ENCODE measurements at places on chromosomes 1 and 21.

- DNase-seq = no peak
These were observed 5.9 kb upstream of the PTPRF start for GRCh38 chr1:43524804-43525203.

GRCh38 chr1:1841575-1841995 is 49.3 kb downstream of the GNB1 start:
- DNase-seq = no peak

GRCh38 chr1:118032883-118033282 is 103.3 kb downstream of the WDR3 start:
- no peak for DNase-seq

- no peak for DNase-seq
These were observed 348.7 kb downstream of the RPS6KC1 start for GRCh38 chr1:213399695-213400094.

- peak; percentile 76 for DNase-seq
These were observed 9.0 kb upstream of the FAM131C start for GRCh38 chr1:16082283-16083038.

GRCh38 chr21:38139380-38140168 is 117.2 kb upstream of the KCNJ15 start:
- no peak for DNase-seq

GRCh38 chr1:182392050-182393028 is 749 bp upstream of the GLUL start:
- peak; percentile 78 for DNase-seq

GRCh38 chr1:221839782-221840395 is 98.0 kb upstream of the DUSP10 start:
- no peak for DNase-seq

DNA sequence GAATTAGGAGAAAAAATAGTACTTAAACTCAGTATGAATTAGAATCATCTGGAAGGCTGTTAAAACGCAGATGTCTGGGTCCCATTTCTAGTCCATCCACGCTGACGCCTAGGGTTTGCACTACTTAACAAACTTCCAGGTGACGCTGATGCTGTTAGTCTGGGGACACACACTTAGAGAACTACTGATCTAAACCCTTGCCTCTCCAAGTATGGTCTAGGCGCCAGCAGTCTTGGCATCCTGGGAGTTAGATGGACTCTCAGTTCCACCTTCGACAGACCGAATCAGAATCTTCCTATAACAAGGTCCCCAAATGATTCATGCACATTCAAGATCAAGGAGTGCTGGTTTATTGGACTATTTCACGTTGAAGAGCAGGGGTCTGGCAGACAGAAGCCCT is 11.5 kb downstream of the DIO1 start:
- DNase-seq = no peak

DNA sequence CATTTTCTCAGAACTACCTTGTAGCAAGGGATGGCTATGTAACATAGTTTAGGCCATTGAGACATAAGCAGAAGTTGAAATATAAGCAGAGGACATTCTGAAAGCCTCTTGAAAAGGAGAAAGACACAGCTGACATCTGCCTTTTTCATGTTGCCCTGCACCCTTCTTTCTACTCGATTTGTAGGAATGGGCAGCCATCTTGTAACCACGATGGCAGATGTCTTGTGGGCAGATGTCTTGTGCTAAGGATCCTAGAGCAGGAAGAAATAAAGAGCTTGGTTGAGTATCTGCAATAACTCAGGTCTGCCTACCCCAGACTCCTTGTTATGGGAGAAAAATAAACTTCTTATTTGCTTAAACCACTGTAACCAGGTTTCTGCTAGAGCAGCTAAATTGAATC is 351.0 kb downstream of the PDE4B start:
- DNase-seq = no peak

DNA sequence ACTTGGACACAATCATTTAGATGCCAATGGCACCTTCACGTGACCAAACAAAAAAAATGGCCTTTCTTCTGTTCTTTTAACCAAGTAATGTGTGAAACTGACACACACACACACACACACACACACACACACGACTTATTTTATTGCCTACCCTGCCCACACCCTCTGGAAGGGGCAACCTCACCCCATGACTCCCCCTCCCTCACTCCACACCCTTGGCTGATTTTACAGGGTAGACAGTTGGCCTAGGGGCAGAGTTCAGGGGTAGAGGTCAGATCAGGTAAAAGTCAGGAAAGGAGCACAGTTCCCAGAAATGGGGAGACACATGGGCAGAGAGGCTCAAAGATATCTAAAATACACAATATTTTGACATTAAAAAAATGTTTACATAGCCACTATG is 144.8 kb upstream of the GJB5 start:
- DNase-seq = no peak
